ENCODE measurements at places on chromosomes 6 and 20.

- DNase-seq: peak; percentile 61
Measured at GRCh38 chr6:45421709-45422502, 44.2 kb upstream of the SUPT3H start.

DNA sequence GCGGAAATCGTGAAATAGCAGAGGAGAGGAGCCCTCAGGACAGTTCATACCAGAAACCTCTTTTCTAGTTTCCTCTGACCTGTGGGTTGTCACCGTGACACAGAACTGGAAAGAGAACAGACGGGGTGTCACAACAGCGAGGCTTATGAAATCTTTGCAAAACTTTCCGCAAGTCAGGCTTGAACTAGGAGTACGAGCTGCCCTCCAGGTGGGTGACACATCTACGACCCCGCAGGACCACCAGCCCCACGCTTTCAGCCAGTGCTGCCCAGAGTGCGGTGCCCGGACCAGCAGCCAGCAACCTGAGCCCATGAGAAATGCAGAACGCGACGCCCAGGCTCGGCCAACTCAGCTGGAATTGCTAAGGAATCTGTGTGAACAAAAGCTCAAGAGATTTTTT lies 30.8 kb downstream of the WRNIP1 start:
- DNase-seq: no peak

DNA sequence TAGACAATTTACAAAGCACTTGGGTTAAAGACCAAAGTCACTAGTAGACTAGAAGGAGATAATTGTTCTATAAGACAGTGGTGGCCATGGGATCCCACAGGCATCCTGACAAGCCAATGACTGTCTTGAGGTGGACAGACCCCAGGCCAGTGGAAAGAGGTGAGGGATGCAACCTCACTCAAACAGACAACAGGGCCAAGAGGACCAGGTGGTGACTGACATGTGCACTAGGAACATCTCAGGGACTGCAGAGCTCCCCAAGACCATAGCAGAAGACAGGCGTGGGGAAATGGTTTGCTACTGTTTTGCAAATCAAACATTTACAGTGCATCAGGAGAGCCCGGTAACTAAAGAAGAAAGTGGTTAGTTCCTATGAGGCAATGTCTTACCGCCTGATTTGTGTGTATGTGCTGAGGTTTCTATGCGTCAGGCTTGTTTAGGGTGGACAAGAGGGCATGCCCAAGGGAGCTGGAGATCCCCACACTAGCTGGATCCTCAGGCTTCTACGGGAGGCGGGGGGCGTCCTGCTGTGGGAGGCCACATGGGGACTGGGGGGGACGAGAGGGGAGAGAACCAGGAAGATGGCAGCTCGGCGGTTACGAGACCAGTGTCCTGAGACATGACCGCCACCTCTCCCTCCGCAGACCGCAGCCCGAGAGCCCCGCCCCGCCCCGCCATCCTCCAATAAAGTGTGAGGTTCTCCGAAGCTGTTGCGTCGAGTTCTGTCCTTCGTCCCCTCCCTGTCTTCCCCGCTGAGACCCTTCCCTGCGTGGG lies 623 bp upstream of the MRPS26 start:
- DNase-seq: peak; percentile 35

DNA sequence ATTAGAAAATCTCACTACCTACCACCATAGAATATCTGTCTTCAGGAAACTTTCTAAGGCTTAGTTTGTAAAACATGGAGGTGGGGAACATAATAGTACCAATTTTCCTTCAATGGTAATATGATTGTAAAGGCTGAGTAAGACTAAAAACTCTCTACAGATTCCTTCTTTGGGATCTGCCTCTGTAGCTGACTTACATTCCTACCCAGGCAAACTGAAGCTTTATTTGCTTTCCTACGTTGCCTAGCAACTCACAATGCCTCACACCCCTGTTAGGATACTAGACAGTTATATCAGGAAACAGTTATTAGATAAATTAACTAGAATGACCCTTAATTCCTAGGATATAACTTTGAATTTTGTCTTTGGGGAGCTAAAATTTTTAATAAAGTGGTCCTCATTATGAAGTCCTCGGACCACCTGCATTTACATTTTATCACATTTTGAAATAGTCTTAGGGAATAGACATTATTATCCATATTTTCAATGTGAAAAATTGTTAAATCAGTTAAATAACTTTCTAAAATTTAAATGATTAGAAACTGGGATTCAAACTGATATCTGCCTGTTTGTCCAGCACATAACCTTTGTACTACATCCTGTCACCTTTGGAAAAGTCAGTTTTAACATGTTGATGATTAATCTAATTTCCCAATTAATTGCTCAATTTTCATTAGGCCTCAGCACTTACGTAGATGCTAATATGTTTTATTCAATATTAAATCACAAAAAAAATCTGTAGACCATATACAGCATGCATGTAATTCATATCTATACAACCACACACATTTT lies 591.4 kb downstream of the RNF144B start:
- DNase-seq: peak; percentile 5

- DNase-seq: no peak
Measured at GRCh38 chr6:16437095-16437494, 198.7 kb downstream of the GMPR start.

DNA sequence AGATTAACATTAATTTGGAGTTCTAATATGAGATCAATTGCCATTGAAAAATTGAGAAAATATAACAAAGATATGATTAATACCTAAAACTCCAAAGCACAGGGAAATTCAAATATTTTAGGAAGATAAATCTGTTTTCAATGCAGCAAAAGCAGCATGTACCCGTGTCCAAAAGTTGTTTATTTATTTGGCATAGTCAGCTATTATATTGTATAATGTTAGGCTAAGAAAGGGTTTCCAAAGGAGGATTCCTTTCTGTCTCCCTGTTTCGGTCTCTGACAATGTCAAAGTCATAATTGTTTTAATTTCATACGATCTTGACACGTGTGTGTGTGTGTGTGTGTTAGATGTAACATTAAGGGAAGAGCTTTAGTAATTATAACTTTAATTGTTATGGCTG lies 914.5 kb downstream of the EYS start:
- DNase-seq: no peak

Data from RCC 7860 (cell line).